ENCODE measurements at places on chromosomes 2 and 18. TPM values are rescaled to one million over a fixed set of nuclear protein-coding genes. Genes with fewer than 3 reads are reported as not detected.

Gene MOGAT1
- total RNA-seq, result 10.2 TPM

Gene TTC31
- 39.8 TPM for total RNA-seq

Gene CDH2
- total RNA-seq, result 34.2 TPM

Gene PLEK
- total RNA-seq, result 2.9 TPM

Gene RAB6C
- total RNA-seq, result not detected

Gene CWC22
- total RNA-seq, result 4.6 TPM

Gene PREB
- 43.9 TPM for total RNA-seq

Gene STK16
- 24.4 TPM for total RNA-seq

Gene WNT6
- 0.28 TPM for total RNA-seq

Gene INPP5D
- 5.0 TPM for total RNA-seq

Gene SLC11A1
- total RNA-seq, result 3.3 TPM

Gene HYCC2
- 12.1 TPM for total RNA-seq

All from left lobe of liver (tissue), 2 donors.